ENCODE measurements at places on chromosomes 11 and 22. TPM values are rescaled to one million over a fixed set of nuclear protein-coding genes. Genes with fewer than 3 reads are reported as not detected.

- no peak for ATAC-seq
Observed at GRCh38 chr11:59614277-59615119, 1.1 kb downstream of the OSBP start.

DNA sequence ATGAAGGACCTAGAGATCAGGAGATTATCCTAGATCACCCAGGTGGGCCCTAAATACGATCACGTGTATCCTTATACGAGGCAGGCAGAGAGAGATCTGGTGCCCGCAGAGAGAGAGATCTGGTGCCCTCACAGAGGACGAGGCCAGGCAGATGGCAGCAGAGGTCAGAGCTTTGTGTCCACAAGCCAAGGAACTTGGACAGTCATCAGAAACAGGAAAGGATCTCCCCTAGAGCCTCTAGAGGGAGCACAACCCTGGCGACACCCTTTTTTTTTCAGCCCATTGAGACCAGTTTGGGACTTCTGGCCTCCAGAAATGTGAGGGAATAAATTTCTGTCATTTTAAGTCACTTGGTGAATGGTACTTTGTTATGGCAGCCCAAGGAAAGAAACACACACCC lies 25.5 kb upstream of the TIMP3 start:
- no peak for ATAC-seq

DNA sequence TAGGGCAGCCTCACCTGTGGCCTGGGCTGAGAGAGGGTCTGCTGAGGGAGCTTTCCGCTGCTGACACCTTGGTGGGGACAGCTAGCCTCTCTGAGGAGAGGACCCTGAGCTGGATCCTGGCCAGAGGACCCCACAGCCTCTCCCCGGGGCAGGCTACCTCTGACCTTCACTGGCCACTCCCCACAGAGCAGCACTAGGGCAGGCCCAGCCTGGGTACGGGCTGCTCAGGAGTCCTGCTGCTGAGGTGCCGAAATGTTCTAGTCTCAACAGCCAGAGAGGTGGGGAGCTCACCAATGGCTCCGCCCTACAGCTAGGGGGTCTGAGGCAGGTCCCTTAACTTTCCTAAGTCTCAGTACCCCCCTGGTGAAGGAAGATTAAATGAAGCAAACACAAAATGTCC lies 47.5 kb downstream of the SGSM3 start:
- ATAC-seq, result no peak

GRCh38 chr11:109858152-109858551 lies 235.0 kb upstream of the ZC3H12C start:
- no peak for ATAC-seq

- ATAC-seq, result no peak
Observed at GRCh38 chr11:127616158-127616557, 615.6 kb upstream of the KIRREL3 start.

The FUT4 gene
- 7.8 TPM for total RNA-seq

The PGA5 gene
- not detected for total RNA-seq
